Stimulated activated CD8-positive, alpha-beta memory T cell treated with anti-CD3 and anti-CD28 coated beads, Interleukin-4, amount 100 ng/mL, for 24 hours (primary cell): ENCODE measurements at places on chromosomes 3 and 15.

GRCh38 chr3:17554078-17554477, 188.4 kb downstream of the TBC1D5 start:
- DNase-seq: no peak

GRCh38 chr3:24225385-24225950, 269.2 kb downstream of the THRB start:
- no peak for DNase-seq

DNA sequence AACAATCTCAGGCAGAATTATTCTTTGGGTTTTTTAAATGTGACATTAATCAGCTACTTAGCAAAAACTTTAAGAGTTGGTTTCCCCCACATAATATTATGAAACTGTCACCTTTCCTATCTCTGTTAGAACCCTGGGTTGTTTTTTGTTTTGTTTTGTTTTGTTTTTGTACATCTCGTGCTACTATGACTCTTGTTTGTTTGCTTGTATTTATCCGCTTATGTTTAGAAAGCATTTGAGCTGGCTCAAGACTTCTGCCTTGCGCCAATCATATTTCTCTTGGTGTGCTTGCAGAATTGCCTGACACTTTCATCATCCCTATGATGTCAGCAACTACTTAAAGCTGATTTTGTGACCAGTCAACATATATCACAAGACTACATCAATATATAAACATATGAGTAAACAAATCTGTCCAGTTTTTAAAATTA, 116.9 kb downstream of the DCLK3 start:
- DNase-seq: no peak

DNA sequence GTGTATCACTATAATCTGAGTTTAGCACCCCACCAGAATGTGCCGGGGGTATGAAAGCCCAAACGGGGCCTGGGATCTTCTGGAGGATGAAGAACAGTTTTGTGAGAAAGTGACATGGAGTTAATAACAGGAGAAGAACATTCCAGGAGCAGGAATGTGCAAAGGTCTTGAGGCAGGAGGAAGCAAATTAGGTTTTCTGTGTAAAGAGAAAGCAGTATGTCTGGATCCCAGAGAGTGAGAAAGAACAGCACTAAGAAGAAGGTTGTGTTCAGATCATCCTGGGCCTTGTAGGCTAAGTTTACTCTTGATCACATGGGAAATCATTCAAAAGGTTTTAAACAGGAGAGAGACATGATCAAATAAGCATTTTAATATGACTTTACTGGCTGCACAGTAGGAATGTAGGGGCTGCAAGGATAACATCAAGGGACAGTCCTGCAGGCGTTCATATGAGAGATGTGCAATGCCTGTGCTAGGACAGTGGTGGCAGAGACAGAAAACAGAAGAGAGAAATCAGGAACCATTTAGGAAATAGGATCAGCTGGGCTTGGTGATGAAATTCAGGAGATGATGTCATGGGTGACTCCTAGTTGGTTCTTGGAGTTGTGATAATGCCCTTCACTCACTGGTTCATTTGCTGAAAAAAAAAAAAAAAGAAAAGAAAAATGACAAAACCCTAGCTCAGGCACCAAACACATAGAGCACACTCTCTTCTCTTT, 113.5 kb downstream of the TNIK start:
- DNase-seq: no peak

- DNase-seq: no peak
Measured at GRCh38 chr3:71461114-71461513, 122.4 kb downstream of the FOXP1 start.

GRCh38 chr15:53130943-53131342, 340.8 kb upstream of the ONECUT1 start:
- no peak for DNase-seq

DNA sequence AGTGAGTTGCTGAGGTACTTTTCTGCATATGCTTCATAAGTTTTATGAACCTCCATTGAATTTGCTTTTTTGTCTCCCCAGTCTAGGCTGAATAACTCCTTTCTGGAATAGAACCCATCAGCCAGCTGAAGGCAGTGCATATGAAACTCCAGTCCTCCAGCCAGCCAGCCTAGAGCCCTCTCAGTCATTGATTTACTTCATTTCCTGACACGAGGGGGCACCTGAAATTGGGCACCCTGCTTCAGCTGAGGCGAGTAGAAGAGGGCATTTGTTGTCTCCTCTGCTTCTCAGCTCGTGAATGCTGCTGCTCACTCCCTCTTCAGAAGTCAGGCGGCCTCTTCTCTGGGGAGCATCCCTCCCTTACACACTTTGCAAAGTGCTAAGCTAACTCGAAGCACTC, 32.5 kb downstream of the CHST2 start:
- DNase-seq: no peak

DNA sequence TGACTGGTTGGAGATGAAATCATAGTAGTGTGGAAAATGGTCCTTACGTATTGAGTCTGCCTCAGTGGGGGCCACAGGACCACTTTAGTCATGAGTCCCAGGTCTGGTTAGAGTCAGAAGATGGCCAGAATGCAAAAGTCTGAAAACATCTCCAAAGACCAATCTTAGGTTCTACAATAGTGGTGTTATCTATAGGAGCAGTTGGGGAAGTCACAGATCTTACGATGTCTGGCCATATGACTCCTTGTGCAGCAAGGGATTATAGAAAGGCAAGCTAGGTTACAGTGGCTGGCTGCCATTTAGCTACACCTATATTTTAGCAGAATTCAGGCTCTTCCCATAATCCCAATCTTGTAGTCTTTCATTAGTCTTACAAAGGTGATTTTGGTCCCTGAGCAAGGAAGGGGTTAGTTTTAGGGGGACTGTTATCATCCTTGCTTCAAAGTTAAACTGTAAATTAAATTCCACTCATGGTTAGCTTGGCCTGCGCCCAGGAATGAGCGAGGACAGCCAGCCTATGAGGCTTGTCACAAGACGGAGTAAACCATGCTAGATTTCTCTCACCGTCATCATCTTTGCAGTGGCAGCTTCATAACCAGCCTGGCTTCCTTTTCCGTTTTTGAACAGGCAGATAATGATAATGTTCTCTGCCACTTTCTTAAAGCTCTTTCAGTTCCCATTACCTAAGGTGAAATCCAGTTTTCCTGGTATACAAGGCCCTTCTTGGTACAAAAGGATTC, 134.1 kb downstream of the VPS8 start:
- DNase-seq: no peak

DNA sequence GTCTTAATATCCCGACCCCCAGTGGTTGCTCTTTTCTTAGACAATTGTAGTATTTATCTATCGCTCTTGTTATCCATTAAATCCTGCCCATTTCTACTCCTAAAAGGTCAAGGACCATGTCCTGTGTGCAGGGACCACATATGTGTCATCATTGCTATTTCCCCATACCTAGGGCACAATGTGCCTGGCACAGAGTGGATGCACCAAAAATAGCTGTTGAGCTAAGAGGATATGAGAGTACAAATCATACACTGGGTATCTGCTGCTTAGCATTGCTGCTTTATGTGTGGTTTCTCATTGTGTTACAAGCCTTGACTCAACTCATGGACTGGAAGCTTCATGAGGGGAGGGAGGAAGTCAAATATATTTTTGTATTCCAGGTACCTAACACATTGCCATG, 3.4 kb upstream of the MITF start:
- no peak for DNase-seq

- DNase-seq: no peak
Measured at GRCh38 chr15:40011303-40011702, 27.7 kb downstream of the SRP14 start.

GRCh38 chr15:59180945-59181600, 25.6 kb upstream of the LDHAL6B start:
- no peak for DNase-seq

- no peak for DNase-seq
Measured at GRCh38 chr3:175777495-175777894, 918.4 kb downstream of the NAALADL2 start.

GRCh38 chr15:85494048-85494777, 113.8 kb downstream of the AKAP13 start:
- DNase-seq: no peak

GRCh38 chr3:13219902-13220296, 146.7 kb upstream of the IQSEC1 start:
- no peak for DNase-seq

DNA sequence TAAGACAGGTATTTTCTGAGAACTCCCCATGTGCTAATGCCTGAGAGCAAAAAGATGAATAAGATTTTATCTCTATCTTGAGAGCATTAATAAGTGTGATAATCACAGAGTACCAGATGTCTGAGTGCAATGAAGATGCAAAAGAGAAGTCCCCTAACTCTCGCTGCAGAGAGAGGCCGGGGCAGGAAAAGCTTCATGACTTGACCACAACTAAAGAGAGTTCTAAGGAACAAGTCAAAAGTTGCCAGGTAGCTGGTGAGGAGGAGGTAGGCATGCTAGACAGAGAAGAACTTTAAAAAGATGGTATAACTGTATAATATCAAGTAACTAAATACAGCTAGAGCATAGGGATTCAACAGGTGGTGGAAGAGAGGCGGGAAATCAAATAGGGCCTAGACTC, 28.8 kb downstream of the MTMR10 start:
- no peak for DNase-seq

DNA sequence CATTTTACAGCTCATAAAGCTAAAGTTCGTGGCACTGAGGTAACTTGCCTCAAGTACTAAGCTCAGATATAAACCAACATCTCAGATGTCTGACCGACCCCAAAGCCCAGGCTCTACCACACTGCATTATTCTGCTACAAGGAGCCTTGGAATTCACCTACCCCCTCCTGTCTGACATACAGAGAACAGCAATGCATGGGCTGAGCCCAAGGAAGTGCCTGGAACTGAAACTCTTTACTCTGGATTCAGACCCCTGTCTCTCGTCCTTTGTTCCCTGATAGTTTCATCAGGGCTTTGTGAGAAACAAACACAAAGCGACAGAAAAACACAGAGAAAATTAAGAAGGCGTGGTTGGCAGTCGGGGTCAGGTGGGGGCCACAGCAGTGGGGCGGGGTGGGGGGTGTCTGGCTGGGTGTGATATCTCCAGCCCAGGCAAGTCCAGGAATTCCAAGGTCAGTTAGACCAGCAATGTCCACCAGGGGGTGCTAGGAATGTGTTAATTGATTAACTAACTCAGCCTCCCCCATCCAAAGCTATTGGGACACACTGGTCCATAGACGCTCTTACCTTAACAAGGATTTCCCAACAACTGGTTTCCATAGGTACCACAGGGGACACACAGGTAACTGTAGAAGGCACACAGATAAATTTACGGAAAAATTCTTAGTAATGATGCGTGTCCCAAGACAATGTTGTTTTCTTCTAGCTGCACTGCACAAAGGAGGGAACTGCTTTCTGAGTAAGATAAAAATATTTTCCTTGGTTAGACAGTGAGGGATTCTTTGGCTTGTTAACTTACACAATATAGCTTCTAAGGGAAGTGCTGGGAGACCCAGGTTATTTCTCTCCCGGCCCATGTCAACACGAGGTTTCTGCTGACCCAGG, 18.8 kb upstream of the SSUH2 start:
- peak; percentile 8 for DNase-seq

GRCh38 chr3:87367736-87368135, 91.4 kb upstream of the POU1F1 start:
- no peak for DNase-seq

DNA sequence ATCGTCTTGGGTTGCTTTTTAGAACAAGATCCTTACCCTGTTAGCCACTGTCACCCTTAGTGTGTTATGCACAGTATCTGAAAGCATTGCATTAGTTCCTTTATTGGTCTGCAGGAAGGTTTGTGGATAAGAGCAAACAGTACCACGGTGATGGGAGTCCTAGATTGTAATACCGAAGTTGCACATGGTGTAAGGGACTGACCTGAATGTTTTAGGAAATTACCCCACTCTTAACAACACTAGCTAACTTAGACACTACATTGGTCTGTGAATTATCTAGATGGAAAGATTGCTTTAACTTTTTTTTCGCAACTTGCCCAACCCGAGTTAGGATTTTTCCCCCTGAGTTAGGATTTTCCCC, 1.3 kb downstream of the STT3B start:
- DNase-seq: no peak

- DNase-seq: no peak
Measured at GRCh38 chr3:71523628-71524027, 59.9 kb downstream of the FOXP1 start.

GRCh38 chr3:69698728-69699127, 40.5 kb upstream of the MITF start:
- no peak for DNase-seq

DNA sequence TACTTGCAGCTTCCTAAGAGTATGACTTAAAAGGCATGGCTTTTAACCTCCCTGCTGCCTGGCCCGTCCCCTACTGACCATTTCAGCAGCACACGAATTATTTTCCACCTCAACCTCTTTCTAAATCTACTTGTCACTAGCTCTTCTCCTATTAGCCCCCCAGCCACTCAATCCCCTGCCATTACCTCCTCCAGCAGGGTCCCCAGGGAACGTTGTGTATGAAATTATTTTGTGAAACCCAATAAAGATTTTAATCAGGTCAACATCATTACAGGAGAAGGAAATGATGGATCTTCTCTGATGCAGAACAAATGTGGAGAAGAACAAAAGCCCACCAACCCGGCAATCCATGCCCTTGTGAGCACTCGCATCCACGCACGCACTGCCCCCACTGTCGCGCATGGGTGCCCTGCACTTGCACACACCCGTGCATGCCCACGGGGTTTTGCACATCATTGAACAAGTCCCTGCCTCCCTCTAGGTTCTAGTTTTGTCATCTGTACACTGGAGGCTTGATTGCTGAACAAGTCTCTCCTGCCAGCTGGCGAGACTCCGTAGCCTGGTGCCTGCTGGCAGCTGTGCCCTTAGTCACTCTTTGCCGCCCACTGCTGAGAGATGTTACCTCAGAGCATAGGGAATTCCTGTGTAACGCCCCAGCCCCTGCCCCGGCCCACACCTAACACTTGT, 51.6 kb downstream of the LINGO1 start:
- DNase-seq: no peak

DNA sequence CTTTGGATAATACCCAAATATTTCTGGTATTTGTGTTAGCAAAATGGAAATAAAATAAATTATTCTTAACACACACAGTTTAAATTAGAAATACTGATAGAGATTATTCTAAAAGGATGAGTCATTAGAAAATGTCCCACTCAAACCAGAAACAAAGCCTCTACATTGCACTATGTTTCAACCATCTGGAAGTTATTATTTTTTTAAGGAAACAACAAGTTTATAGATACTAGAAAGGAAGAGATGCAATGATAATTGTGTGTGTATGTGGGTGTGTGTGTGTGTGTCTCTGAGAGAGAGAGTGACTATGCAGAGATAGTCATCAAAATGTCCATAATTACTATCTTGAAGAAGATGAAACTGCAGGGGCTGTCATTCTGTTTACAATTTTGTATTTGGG, 1340.5 kb downstream of the ROBO1 start:
- no peak for DNase-seq
